Lower lobe of right lung (tissue), 2 donors: ENCODE measurements at places on chromosomes 1 and 21. TPM values are rescaled to one million over a fixed set of nuclear protein-coding genes. Genes with fewer than 3 reads are reported as not detected.

ANXA9 gene
- total RNA-seq, result 0.68 TPM

IQGAP3 gene
- 1.7 TPM for total RNA-seq

NPPB gene
- total RNA-seq, result not detected

LCE3D gene
- not detected for total RNA-seq

STUM gene
- 0.83 TPM for total RNA-seq

PYHIN1 gene
- total RNA-seq, result 3.9 TPM

AMY1A gene
- total RNA-seq, result 5.8 TPM

S100A10 gene
- total RNA-seq, result 602 TPM

CDA gene
- 5.3 TPM for total RNA-seq

LEPR gene
- total RNA-seq, result 27.7 TPM

VWA5B1 gene
- 0.30 TPM for total RNA-seq

GRCh38 chr1:199691540-199691939 is 336.0 kb upstream of the NR5A2 start:
- no peak overlapping the region for H3K27ac ChIP-seq
- no peaks in the 10 kb centered on the region for H3K27me3 ChIP-seq
- no peaks in the 10 kb centered on the region for H3K36me3 ChIP-seq
- no peak for DNase-seq
- peaks cover 7% of the 10 kb centered on the region for H3K4me1 ChIP-seq
- no peak overlapping the region for H3K4me3 ChIP-seq

- H3K27me3 ChIP-seq, result no peaks in the 10 kb centered on the region
- H3K27ac ChIP-seq, result no peak overlapping the region
- no peaks in the 10 kb centered on the region for H3K4me1 ChIP-seq
- no peak for DNase-seq
- H3K36me3 ChIP-seq, result no peaks in the 10 kb centered on the region
Observed at GRCh38 chr1:232911027-232911599, 39.3 kb upstream of the NTPCR start.

- H3K27ac ChIP-seq, result no peak overlapping the region
- no peak overlapping the region for H3K4me3 ChIP-seq
- no peaks in the 10 kb centered on the region for H3K36me3 ChIP-seq
- no peak for DNase-seq
Observed at GRCh38 chr1:155279268-155279667, 2.0 kb downstream of the HCN3 start.

DNA sequence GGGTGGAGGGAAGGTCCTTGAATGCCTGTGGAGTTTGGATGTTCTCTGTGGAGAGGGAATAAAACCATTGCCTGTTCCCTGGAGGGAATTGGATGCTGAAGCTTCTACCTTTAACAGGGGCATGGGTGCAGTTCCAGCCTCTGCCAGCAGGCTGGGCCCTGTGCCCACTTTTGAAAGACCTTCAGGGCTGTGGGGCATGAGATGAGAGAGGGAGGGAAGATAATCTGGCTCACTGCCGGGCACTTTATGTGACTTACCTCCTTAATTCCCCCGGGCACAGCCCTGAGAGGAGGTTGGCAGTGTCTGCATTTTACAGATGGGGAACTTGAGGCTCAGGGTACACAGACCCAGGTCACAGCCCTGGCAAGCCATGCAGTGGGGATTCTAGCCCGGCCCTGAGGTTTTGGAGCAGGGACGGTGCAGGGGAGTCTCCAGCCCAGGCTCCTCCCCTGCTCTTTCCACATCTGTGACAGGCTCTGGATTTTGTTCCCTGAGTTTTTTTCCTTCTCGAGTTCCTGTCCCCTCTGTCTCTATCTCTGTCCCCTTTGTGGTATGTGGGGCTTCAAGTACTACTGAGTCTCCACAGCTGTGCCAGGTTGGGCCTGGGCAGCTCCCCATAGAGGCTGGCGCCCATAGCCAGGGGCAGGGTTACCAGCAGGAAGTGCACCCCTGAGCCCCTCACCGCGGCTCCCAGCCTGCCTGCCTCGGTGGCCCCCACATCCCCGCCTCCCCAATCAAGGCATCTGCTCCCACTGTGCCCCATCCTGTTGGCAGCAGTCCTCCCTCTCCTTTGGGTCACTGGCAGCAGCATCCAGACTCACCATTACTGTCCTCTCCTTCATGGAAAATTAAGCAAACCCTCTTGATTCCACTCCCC is 14.0 kb upstream of the THEMIS2 start:
- H3K27ac ChIP-seq, result peak overlapping the region; percentile 46
- H3K27me3 ChIP-seq, result no peaks in the 10 kb centered on the region
- DNase-seq, result peak; percentile 88
- no peaks in the 10 kb centered on the region for H3K36me3 ChIP-seq

DNA sequence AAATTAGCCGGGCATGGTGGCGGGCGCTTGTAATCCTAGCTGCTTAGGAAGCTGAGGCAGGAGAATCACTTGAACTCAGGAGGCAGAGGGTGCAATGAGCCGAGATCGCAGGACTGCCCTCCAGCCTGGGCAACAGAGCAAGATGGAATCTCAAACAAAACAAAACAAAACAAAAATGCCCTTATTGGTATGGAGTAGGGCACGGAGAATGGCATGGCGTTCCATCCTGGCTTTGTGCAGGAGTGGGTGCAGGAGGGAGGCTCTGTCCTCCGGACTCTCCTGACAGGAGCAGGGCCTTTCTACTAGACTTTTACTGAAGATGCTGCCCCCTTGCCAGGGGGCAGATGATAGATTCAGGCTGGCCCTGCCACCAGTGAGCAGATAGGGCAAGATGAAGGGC is 1.0 kb downstream of the TMEM61 start:
- H3K27me3 ChIP-seq, result peaks cover 36% of the 10 kb centered on the region
- H3K27ac ChIP-seq, result no peak overlapping the region
- DNase-seq, result no peak
- H3K4me3 ChIP-seq, result no peak overlapping the region
- peaks cover 5% of the 10 kb centered on the region for H3K4me1 ChIP-seq
- H3K36me3 ChIP-seq, result no peaks in the 10 kb centered on the region

DNA sequence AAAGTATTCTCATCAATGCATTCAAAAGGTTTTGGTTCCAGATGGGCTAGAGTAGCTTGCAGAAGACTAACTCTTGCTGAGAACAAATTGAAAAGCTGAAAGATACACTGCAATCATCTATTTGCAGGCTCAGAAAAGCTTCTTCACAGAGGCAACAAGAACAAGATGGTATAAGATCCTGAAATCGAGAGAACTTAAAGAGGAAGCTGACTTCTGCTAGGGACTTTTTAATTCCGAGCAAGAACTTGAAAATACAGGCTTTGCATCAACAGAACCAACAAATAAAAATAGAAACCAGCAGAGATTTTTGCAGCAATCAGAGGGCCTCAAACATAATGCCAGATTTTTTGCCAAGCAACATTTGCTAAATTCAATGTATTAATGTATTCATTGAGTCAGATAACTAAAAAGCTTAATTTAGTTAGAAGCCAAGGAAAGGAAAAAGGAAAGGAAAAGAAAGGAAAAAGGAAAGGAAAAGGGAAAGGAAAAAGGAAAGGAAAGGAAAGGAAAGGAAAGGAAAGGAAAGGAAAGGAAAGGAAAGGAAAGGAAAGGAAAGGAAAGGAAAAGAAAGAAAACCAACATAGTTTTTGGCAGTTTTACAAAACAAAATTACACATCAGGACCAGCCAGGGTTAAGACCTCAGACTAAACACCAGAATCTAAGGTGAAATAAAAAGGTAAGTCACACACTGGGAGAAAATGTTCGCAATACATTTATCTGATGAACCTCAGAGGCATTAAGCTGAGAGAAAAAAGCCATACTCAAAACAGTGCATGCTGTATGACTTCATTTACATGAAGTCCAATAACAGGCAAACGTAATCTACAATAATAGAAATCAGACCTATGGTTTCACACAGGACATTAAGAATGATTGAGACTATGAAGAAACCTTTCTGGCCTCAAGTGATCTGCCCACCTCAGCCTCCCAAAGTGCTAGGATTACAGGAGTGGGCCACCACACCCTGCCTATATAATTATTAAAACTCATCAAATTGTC is 42.6 kb downstream of the FAF1 start:
- H3K27ac ChIP-seq, result no peak overlapping the region
- no peak for DNase-seq
- no peaks in the 10 kb centered on the region for H3K4me1 ChIP-seq
- H3K4me3 ChIP-seq, result no peak overlapping the region
- H3K36me3 ChIP-seq, result no peaks in the 10 kb centered on the region
- no peaks in the 10 kb centered on the region for H3K27me3 ChIP-seq

GRCh38 chr1:241396747-241397681 is 40.0 kb upstream of the RGS7 start:
- H3K27ac ChIP-seq, result no peak overlapping the region
- H3K4me1 ChIP-seq, result no peaks in the 10 kb centered on the region

- peaks cover 15% of the 10 kb centered on the region for H3K36me3 ChIP-seq
- H3K4me1 ChIP-seq, result no peaks in the 10 kb centered on the region
- H3K27ac ChIP-seq, result no peak overlapping the region
- peak; percentile 67 for DNase-seq
Observed at GRCh38 chr1:19704247-19705113, 39.8 kb downstream of the HTR6 start.

GRCh38 chr1:200166411-200166810 is 138.9 kb downstream of the NR5A2 start:
- H3K36me3 ChIP-seq, result no peaks in the 10 kb centered on the region
- DNase-seq, result no peak
- H3K4me1 ChIP-seq, result no peaks in the 10 kb centered on the region
- H3K27ac ChIP-seq, result no peak overlapping the region
- no peaks in the 10 kb centered on the region for H3K27me3 ChIP-seq

- no peaks in the 10 kb centered on the region for H3K36me3 ChIP-seq
- H3K27ac ChIP-seq, result no peak overlapping the region
- DNase-seq, result no peak
- no peaks in the 10 kb centered on the region for H3K27me3 ChIP-seq
Observed at GRCh38 chr1:110328274-110328673, 10.9 kb upstream of the RBM15 start.

- peaks cover 67% of the 10 kb centered on the region for H3K4me1 ChIP-seq
- peak within 1 kb of the TSS; percentile 93 for H3K27ac ChIP-seq
- H3K36me3 ChIP-seq, result peaks cover 24% of the 10 kb centered on the region
- no peaks in the 10 kb centered on the region for H3K27me3 ChIP-seq
- DNase-seq, result peak; percentile 97
Observed at GRCh38 chr1:152036267-152037216, at the start of gene S100A11. Gene S100A11 (minus strand): TSS chr1:152037004. CDS start chr1:152036915, 89 bp downstream.

DNA sequence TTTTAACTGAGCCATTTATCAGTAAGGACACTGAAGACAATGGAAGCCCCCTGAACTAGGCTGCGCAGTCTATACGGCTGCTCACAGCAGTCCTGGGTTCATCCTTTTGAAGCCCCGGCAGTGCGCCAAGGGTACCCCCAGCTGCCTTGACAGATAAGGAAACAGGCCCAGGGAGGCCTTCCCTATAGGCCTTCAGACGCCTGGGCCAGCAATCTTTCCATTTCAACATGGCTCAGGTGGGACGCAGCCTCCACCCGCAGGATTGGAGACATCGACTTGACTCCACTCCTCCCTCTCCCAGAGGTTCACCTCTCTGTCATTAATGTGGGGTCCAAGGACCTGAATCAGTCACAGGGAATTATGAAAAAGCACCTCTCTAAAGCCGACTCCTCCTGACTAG is 2.8 kb upstream of the LYPD8 start:
- no peaks in the 10 kb centered on the region for H3K36me3 ChIP-seq
- no peaks in the 10 kb centered on the region for H3K4me1 ChIP-seq
- no peaks in the 10 kb centered on the region for H3K27me3 ChIP-seq
- no peak overlapping the region for H3K4me3 ChIP-seq
- no peak overlapping the region for H3K27ac ChIP-seq

DNA sequence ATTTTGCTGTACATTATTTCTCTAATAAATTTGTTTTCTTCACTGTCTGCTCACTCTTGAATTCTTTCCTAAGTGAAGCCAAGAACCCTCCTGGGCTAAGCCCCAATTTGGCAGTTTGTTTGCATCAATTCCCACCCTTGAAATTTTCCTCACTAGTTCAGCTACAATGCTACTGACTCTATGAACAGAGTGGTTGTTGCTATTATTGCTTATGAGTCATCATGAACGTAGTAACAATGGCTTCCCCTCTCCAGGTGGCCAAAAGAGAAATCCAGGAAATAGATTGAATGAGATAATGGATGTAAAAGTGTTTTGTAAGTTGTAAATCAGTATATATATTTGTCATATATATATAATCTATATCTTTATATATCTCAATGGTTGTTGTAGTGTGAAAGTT is 193.0 kb downstream of the URB2 start:
- no peaks in the 10 kb centered on the region for H3K27me3 ChIP-seq
- H3K4me3 ChIP-seq, result no peak overlapping the region
- no peaks in the 10 kb centered on the region for H3K4me1 ChIP-seq
- H3K36me3 ChIP-seq, result no peaks in the 10 kb centered on the region
- DNase-seq, result no peak

- H3K4me3 ChIP-seq, result no peak overlapping the region
- peaks cover 12% of the 10 kb centered on the region for H3K4me1 ChIP-seq
- no peak overlapping the region for H3K27ac ChIP-seq
- DNase-seq, result no peak
- H3K36me3 ChIP-seq, result no peaks in the 10 kb centered on the region
- H3K27me3 ChIP-seq, result no peaks in the 10 kb centered on the region
Observed at GRCh38 chr1:101130673-101131072, 105.1 kb upstream of the DPH5 start.

- no peaks in the 10 kb centered on the region for H3K4me1 ChIP-seq
- H3K36me3 ChIP-seq, result no peaks in the 10 kb centered on the region
- H3K27me3 ChIP-seq, result no peaks in the 10 kb centered on the region
- no peak for DNase-seq
Observed at GRCh38 chr21:30027986-30028385, 88.2 kb upstream of the GRIK1 start.

DNA sequence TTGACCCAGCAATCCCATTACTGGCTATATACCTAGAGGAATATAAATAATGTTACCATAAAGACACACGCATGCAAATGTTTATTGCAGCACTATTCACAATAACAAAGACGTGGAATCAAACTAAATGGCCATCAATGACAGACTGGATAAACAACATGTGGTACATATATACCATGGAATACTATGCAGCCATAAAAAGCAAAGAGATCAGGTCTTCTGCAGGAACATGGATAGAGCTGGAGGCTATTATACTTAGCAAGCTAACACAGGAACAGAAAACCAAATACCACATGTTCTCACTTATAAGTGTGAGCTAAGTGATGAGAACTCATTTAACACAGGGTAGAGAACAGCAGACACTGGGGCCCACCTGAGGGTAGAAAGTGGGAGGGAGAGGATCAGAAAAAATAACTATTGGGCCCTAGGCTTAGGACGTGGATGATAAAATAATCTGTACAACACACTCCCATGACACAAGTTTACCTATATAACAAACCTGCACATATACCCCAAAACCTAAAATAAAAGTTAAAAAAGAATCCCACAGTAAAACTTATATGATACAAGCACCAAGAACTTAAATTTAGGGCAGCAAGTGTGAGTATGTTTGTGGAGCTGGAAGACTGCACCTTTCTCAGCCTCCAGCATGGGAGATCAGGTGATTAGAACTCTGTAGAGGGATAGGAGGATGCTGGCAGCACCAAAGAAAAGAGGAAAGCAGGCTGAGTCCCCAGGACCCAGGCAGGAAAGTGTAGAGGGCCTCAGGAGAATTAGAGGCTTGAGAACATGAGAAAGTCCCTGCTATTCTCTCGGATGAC is 320.8 kb upstream of the USP24 start:
- H3K27me3 ChIP-seq, result no peaks in the 10 kb centered on the region
- H3K36me3 ChIP-seq, result no peaks in the 10 kb centered on the region
- no peak overlapping the region for H3K27ac ChIP-seq
- no peak for DNase-seq
- H3K4me1 ChIP-seq, result no peaks in the 10 kb centered on the region
